ENCODE measurements at places on chromosomes 16 and 17.

DNA sequence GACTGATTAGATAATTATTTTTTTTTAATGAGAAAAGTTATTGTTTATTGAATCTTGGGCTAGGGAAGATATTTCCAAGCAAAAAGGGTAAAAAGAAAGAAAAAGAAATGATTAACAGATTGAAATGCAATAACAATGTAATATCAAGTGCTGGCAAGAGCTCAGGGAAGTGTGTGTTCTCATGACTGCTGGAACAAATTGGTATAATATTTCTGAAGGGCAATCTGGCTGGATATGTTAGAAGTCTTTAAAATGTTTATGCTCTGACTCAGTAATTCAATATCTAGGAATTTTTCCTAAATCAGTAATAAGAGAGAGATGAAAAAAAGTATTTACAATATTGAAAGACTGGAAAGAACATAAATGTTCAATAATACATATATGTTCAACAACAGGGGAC is 7.6 kb upstream of the ZNF624 start:
- DNase-seq, result no peak

GRCh38 chr17:55730380-55730779 is 7.7 kb upstream of the TMEM100 start:
- no peak for DNase-seq

DNA sequence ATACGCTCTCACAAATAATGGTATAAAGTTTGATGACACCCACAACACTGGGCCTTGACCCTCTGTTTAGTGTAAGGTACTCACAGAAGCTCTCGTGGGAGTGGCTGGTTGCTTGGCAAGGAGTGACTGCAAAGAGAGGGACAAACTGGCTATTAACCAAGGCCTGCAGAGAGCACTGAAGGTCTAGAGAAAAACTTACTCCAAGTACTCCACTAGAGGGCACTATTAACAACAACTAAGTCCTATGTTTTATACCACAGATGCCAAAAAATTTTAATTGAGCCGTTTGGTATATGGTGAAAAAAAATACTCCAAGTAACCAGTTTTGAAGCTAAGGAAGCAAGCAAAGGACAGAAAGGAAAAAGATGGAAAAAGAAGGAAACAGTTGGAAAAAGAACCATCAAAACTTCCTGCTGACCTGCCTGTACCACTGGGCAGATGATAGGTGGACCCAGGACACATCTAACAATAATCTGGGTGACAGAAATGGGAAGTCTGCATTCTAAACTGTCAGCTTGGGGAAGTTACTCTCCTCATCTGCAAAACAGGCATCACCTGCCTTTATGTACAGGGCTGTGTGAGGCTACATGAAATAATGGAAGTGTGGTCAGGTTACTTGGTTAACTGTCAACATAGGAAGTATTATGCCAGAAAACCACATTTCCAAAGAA is 23.2 kb downstream of the DYNC1LI2 start:
- no peak for DNase-seq

- no peak for DNase-seq
These were observed 7.9 kb upstream of the MFSD6L start for GRCh38 chr17:8806926-8807550.

All from omental fat pad (tissue), 4 donors.